ENCODE measurements at places on chromosomes 2 and 18.
A peak's percentile ranks its signal among the peaks of the same experiment; 100 is the strongest.

DNA sequence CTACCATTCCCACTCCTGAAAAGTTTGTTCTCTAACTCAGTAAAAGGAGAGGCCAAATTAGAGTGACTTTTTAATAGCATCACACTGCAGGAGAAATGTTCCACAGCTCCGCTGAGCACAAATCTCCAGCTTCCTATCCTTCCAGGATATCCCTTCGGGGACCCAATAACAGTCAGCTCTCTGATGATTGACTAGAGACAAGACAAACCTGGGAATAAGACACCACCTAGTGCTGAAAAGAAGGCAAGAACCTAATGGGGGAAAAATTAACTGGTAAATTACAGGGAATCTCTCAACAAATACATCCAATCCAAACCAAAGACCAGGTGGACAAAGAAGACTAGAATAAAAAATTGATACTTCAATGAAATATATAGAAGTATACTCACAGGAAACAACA lies 977.1 kb upstream of the SOX11 start:
- no peak for DNase-seq

- DNase-seq = no peak
These were observed 640.4 kb upstream of the CHAC2 start for GRCh38 chr2:53127061-53127650.

- DNase-seq = peak; percentile 21
These were observed 667 bp downstream of the TRIB2 start for GRCh38 chr2:12717191-12718014.

DNA sequence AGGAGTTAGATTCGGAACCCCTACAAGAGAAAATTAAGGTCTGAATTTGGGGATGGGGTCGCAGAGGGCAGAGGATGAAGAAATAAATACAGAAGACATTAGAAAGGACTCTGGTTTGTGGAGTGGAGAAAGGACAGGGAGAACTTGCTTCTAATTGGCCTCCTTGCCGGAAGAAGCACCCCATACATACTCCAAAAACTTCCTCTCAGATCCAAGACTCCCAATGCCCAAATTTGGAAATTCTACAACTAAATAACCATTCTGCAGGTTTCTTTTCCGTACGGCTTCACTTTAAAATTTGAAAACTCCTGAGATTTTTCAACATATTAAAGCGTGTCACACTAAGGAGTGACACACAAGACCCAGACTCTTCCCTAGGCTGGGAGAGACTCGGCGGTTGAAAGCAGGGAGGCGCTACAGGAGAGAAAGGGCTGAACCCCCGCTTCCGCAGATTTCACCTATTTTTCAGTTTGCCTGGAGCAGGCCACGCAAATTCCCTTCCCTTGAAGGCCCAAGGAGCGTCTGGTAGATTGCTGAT lies 478 bp downstream of the CLHC1 start:
- DNase-seq = no peak
